Tibial nerve (tissue), 4 donors: ENCODE measurements at places on chromosomes 12 and 14. TPM values are rescaled to one million over a fixed set of nuclear protein-coding genes. Genes with fewer than 3 reads are reported as not detected.
A peak's percentile ranks its signal among the peaks of the same experiment; 100 is the strongest.

DNA sequence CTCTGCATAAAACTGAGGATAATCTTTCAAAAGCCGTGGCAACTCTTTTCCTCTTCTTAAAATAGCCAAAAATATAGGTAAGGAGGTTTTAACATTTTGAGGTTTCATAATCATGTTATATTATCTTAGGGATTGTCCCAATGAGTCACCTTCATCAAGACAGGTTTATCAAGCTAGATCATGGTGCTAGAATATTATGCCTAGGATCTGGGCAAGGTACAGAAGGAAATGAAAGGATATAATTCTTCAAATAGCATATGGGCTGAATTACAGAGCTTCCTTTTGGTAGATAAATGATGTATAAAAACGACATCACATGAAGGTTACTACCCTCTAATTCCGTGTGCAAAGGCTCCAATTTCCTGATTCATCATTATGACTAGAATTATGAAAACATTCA is 28.6 kb upstream of the TBC1D15 start:
- no peak for DNase-seq

- no peak for DNase-seq
These were observed 718.3 kb downstream of the RERGL start for GRCh38 chr12:17371491-17372215.

DNA sequence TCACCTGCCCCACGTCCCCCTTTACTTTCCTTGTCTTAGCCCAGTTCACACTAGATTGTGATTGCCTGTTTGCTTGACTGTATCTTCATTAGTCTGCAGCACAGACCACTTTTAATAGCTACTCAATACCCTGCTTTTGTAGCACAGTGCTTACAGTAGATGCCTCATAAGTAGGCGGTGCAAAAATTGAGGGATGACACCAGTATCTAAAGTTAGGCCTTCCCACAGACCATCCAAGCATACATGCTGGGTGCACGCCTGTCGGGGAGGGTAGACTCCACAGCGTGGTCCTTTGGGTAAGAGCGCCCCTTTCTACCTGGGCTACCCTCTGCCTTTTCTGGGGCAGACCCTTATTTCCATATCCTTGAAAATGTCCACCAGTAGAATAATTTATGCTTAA is 140.8 kb downstream of the GCH1 start:
- DNase-seq = no peak

DNA sequence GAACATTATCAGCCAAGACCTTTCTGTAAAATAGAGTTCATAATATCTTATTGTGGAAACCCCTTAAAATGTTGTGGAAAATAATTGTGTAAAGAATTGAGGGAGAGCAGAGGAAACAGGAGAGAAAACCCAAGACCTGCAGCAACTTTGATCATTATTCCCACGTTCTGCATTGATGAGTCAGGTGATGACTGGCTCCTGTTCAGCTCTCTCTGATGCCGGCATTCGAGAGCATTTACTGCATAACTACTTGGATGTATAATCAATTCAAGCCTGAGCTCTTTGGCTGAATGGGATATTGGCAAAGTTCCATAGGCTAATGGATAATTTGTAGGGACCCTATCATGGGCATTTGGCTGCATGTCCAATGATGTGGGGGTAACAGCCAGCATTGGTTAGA is 176.3 kb upstream of the ARID2 start:
- DNase-seq = no peak

GRCh38 chr14:77708749-77709148 is 846 bp downstream of the SLIRP start:
- no peak for DNase-seq

- no peak for DNase-seq
These were observed 239.7 kb downstream of the SLC2A13 start for GRCh38 chr12:39866135-39866534.

GRCh38 chr12:4817880-4818279 is 91.8 kb upstream of the KCNA1 start:
- DNase-seq = no peak

DNA sequence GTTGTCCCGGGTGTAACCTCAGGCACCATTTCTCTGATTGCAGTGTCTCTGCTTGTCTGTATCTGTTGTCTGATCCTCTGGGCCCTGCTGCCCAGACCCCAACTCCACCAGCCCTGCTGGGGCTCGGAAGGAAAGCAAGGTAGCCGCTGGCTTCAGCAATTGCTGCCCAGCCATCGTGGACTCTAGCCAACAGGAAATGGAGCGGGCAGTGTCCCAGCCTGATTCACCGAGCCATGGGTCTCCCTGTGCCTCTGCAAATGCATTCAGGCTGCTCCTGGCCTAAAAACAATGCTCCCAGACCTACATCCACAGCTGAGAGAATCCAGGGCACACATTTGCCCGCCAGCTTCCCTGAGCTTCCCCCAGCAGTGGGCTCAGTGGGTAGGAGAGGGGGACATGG is 9.2 kb downstream of the TUNAR start:
- DNase-seq = no peak

DNA sequence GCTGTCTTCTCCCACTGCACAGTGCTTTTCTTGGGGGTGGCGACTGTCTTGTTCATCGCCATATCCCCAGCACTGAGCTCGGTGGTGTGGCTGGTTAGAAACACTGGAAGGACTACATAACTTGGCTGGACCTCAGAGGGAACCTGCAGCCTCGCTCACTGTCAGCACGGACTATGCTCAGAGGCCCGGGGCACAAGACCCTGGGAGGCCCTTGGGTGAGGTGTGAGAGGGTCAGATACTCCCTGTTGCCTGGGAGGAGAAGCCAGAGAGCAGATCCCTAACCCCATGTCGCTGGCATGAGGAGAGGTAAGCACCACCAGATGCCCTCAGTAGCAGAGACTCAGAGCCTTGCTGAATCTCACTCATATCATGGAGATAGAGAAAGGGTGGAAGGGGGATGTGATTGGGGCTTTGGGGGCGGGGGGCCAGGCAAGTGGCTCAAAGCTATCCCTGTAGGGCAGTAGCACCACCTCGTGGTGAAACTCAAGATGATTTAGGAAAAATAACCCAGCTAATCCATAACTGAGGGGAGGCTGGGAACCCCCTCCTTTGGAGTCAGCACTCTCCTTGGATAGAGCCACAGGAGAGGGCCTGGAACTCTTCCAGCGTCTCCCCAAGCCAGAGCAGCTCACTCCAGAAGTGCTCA is 18.7 kb upstream of the HDAC7 start:
- DNase-seq = peak; percentile 62

GRCh38 chr12:27672643-27673042 is 23.6 kb upstream of the REP15 start:
- DNase-seq = no peak

GRCh38 chr14:20630340-20631022 is 11.0 kb downstream of the OR6S1 start:
- DNase-seq = no peak

ISM2 gene
- 0.44 TPM for total RNA-seq

SYT1 gene
- total RNA-seq = 1.8 TPM
